ENCODE measurements at places on chromosomes 1 and 21.

DNA sequence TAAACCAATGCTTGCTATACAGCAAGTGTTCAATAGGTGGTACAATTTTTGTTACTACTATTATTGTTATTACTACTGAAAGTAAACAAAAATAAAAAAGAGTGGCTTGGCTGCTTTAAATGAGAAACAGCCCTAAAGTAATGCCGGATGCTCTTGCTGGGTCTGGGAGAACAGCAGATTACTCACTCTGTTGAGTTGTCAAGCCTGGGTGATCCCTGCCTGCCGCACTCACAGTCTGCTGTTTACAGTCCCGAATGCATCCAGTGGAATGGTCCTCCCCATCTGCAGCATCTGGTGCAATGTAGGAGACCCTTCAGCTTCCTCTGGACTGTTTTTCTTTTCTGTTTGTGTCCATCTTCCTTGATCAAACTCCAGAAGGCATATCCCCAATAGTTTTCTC is 102.7 kb upstream of the IVNS1ABP start:
- no peak for DNase-seq

- no peak for DNase-seq
These were observed 8.0 kb upstream of the SIM2 start for GRCh38 chr21:36690628-36691554.

DNA sequence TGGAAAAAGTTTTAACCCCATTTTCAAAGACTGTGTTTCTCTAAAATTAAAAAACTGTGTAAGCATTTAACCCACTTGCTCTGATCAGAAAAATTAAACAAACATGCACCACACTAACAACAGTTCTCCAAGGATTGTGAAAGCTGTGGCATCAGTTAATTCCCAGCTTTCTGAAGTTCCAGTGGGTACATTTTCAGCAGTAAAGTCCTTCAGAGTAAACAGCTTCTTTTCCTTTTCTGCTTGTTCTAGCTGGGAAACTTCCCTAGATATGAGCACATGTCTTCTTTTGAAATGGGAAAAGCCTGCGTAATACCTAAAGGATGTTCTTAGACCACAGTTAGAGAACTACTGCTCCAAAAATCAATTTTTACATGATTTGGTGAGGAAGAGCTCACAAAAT is 11.1 kb downstream of the PRRX1 start:
- DNase-seq = no peak

GRCh38 chr1:229263254-229263653 is 7.7 kb upstream of the RAB4A start:
- DNase-seq = no peak

DNA sequence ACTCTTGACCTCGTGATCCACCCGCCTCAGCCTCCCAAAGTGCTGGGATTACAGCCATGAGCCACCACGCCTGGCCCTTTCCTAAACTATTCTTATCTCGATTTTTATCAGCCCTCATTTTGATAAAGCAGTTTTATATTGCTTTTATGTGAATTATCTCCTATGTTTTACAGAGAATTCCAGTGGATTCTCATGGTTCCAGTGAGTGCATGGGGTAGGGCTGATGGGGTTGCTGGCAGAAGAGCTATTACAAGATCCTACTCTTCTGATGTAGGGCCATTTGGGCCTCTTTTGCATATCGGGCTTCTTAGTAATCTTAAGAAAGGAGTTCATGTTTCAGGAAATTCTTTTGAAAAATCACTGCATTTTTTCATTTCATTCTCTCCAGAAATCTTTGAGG is 187.6 kb downstream of the PBX1 start:
- no peak for DNase-seq

DNA sequence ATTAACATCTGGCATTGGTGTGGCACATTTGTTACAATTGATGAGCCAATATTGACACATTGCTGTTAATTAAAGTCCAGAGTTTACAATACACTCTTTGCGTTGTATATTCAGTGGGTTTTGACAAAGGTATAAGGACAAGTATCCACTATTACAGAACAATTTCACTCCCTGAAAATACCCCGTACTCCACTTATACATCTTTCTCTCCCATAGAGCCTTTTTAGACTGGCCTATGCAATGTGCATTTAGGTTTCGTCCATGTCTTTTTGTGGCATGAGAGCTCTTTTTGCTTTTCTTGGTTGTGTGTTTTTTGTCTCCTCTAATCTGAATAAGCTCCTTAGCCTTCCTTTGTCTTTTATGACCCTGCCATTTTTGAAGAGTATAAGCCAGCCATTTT is 40.6 kb upstream of the TSNAX start:
- DNase-seq = no peak
